Kidney (tissue), 22 donors: ENCODE measurements at places on chromosomes 7 and 10.
A peak's percentile ranks its signal among the peaks of the same experiment; 100 is the strongest.

- no peak for DNase-seq
Observed at GRCh38 chr10:87844837-87845623, 18.3 kb downstream of the KLLN start.

DNA sequence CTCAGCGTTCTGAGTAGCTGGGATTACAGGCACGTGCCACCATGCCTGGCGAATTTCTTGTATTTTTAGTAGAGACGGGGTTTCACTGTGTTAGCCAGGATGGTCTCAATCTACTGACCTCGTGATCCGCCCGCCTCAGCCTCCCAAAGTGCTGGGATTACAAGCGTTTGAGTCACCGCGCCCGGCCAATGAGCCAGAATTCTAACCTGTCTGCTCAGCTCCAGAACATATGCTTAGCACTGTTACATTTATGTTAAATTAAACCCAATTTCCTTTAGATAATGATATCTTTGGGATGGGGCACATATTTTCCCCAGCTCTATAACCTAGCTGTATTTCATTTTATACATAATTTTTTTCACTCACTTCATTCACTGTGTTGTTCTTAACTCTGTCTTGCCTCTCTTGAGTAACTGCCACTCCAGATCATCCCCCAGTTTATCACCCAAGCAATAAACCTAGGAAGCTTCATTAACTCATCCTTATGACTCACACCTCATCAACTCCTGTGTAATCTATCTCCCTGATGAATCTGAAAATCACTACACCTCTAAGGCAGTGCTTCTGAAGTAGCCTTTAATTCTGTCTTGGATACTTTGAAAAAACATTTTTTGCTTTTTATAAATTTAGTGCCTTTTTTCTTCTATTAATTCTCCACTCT is 559.7 kb upstream of the ZWINT start:
- DNase-seq, result peak; percentile 65

DNA sequence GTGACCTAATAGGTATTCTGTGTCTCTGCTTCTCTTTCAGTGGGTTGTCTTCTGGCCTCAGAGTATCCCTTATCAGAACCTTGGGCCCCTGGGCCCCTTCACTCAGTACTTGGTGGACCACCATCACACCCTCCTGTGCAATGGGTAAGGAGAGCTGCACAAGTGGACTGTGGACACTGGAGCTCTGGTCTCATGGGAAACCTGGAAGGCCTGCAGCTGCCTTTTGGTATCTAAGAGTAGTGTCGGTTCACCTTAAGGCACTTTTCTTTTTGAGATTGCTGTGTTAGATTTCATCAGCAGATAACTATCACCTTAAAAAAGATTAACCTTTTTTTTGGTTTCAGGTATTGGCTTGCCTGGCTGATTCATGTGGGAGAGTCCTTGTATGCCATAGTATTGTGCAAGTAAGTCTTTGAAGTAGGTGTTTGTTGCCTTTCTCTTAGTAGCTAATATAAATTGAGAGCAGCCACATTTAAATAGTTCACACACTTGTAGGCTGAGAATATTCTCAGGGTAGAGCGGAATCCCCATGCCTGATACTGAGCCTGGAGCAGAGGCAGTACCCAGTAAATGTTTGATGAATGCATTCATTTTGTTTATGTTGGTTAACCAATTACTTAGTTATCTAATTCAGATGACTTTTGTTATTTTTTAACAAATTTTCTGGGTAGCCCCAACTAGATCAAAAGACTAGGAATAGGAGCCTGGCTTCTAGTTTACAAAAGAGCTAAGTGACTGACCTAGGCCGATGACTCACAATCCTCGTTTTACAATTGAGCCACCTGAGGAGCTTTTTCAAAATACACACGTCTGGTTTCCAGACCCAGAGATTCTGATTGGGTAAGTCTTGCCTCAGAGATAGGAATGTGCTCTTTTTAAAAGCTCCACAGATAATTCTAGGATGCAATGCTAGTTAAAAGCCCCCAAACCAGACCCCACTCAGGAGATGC is 3.6 kb downstream of the TMEM254 start:
- no peak for DNase-seq

DNA sequence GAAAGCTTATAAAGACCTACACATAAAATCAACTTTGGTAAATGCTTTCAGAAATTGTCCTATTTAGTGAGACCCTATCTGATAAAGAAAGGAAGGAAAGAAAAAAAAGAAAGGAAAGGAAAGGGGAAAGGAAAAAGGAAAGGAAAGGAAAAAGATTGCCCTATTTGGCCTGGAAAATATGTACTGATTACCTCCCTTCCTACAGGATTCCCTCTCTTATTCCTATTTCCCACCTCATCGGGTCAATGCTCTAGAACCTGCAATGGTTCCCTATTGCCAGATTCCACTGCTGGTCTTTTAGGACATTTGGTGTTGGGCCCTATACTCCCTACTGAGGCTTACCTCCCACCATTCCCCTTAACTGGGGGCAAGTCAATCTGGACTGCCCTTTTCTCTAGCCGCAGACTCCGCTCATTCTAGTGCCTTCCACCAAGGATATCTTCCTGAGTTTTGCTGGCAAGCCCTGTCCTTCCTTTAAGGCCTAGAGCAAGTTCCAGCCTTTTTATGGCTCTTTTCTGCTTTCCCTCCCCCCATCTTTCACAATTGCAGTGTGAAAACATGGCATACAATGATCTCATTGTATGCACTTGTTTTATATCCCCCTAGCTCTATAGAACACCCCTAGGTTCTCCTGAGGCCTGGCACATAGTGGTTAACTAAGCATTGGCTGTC is 4.4 kb downstream of the DDIT4 start:
- DNase-seq, result no peak

- DNase-seq, result no peak
Observed at GRCh38 chr10:12969951-12970350, 31.6 kb downstream of the CCDC3 start.

DNA sequence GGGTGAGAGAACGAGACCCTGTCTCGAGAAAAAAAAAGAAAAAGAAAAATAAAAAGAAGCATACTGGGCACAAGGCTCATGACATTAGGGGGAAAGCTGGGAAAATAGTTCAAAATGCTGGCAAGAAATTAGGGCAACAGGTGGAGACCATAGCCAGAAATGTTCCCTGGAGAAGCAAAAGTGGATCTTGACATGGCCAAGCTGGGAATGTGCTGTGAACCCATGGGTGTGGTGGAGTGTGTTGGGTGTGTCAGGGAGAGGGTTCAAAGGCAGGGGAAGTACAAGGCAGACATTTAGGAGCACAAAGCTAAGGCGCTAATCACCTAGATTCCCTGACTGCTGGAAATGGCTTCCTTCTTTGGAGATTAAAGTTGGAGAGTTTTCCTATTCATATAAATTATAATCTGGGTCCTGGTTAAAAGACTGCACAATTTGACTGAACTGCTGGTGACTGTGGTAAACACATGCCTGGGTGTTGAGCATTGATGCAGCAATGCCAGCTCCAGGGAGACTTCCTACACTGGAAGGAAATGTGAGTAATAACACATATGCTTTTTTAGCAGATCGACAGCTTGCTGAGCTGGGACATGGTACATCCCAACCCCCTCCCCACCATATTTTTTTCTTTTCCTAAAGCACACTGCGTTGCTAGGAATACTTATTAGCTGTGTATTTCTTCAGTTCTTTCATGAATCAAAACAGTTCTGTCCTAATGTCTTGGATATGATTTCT is 70.1 kb upstream of the ARHGAP21 start:
- no peak for DNase-seq

DNA sequence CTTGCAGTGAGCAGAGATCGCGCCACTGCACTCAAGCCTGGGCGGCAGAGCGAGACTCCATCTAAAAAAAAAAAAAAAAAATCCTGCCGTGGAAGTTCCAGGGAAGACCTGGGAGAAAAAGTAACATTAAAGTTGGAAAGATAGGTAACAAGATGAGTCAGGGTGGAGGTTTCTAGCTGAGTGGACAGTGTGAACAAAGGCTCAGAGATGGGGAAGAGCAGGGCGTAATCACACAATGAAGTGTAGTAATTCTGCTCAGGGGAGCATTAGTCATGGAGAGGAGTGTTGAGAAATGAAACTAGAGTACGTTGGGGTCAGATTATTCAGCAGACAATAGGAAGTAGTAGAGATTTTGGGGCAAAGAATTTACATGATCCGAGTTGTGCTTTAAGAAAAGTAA is 21.6 kb upstream of the WASL start:
- DNase-seq, result no peak

GRCh38 chr7:128809363-128809762 is 17.6 kb downstream of the CCDC136 start:
- DNase-seq, result no peak

DNA sequence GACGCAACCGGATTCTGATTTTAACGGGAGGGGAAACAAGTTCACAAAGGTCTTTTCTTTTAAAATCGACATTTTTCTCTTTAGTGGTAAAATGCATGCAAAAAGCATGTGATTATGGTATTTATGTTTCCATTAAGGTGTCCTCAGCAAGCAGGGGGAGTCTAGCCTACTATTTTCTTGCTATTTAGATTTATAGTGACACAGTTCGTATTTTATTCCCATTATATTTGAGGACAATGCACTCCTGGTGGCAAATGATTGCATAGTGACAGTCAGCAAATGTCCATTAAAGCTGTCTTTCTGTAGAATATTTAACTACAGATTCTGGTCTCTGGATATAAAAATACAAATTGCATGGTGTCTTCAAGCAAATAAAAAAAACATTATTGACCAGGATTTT is 554.2 kb downstream of the PARD3 start:
- DNase-seq, result no peak

- DNase-seq, result no peak
Observed at GRCh38 chr7:108014747-108015682, 12.1 kb upstream of the LAMB1 start.
